ENCODE measurements at places on chromosomes 13 and 19. TPM values are rescaled to one million over a fixed set of nuclear protein-coding genes. Genes with fewer than 3 reads are reported as not detected.
A peak's percentile ranks its signal among the peaks of the same experiment; 100 is the strongest.

Gene PLIN5
- 1.8 TPM for total RNA-seq

DNA sequence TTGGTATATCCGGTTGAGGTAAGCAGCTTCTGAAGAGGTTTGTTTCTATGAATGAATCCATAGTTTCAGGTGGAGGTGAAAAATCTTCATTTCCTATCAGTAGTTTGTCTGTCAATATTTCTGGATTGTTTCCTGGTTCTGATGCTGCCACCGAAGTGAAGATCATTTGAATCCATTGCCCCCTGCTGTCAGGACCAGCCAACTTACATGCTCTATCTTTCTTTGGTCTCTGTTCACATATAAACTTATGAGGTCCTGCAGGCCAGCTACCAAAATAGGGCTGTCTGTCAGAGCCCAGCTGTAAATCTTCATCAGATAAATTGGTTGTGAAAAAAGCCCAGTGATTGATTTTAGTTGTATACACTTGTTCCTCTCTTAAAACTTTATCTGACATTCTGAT is 15.2 kb upstream of the N4BP2L1 start:
- no peak overlapping the region for H3K4me3 ChIP-seq
- DNase-seq: no peak
- no peak overlapping the region for H3K27ac ChIP-seq
- no peaks in the 10 kb centered on the region for H3K36me3 ChIP-seq

GRCh38 chr13:24192057-24192810 is 31.7 kb downstream of the SPATA13 start:
- no peak overlapping the region for H3K27ac ChIP-seq
- H3K4me1 ChIP-seq: peaks cover 3% of the 10 kb centered on the region
- no peaks in the 10 kb centered on the region for H3K36me3 ChIP-seq
- no peak overlapping the region for H3K4me3 ChIP-seq

- no peak for DNase-seq
- H3K4me3 ChIP-seq: no peak overlapping the region
- peaks cover 18% of the 10 kb centered on the region for H3K36me3 ChIP-seq
- H3K27ac ChIP-seq: no peak overlapping the region
- H3K27me3 ChIP-seq: no peaks in the 10 kb centered on the region
These were observed 23.6 kb downstream of the AP3D1 start for GRCh38 chr19:2127758-2128157.

Gene SRRM5
- 0.25 TPM for total RNA-seq

GRCh38 chr19:6971366-6971765 is 49.9 kb downstream of the MBD3L2B start:
- H3K4me3 ChIP-seq: no peak overlapping the region
- no peaks in the 10 kb centered on the region for H3K36me3 ChIP-seq
- DNase-seq: no peak
- H3K4me1 ChIP-seq: no peaks in the 10 kb centered on the region
- H3K27ac ChIP-seq: no peak overlapping the region
- no peaks in the 10 kb centered on the region for H3K27me3 ChIP-seq

Gene C5AR1
- total RNA-seq: not detected

Gene CDX2
- total RNA-seq: not detected

DNA sequence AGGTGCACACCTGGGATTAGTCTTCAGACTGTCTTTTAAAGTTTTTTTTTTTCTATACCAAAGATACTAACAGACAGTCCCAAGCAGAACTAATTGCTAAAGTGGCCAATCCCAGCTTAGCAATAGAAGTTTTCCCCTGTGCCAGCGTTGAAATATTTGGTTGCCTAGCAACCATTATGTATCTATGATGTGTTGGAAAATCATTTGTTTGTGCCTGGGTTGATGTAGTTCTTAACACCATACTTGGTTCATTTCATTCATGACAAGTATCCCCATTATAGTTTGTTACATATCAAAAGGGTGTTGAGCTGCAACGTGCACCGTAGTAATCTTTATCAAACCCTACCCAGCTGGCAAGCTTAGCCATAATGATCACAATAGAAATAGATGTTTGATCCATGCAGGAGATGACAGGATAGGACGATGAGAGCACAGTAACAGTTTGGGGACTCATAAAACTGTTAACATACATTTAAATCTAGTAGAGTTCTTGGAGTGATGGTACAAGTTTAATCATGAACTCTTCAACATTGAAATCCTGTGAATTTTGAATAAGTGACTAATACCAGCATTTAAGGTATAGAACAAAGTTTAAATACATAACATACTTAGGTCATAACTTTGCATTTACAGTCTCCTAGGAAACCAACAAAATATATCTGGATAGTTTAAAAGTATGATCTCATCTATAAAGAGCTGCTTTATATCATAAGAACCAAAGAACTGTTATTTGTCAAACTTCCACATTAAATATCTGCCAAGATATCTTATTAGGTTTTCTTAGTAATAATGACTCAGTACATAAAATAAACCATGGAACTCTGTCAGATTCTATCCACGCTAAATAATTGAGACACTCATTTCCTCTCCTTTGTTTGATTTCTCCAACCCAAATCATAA is 73.4 kb downstream of the MBNL2 start:
- H3K27me3 ChIP-seq: no peaks in the 10 kb centered on the region
- no peak overlapping the region for H3K27ac ChIP-seq
- DNase-seq: no peak
- no peaks in the 10 kb centered on the region for H3K4me1 ChIP-seq
- no peaks in the 10 kb centered on the region for H3K36me3 ChIP-seq
- H3K4me3 ChIP-seq: no peak overlapping the region

Gene TNNI3
- 16.9 TPM for total RNA-seq

DNA sequence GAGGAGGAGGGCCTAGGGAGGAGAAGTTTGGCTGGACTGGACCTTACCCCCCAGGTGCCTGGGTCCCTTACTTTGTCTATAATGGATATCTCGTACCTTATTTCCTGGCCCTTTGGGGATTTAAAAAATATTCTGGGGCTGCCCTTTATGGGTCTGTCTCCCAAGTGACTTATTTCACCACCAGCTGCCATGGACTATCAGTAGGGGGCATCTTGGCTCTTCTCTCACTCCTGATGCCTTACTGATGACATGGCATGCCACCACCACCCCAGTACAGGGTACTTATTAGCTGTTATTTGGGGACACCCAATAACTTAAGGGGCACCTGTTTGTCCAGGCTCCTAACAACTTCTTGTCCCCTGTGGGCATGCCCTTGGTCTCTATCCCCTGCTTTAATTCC is 38.0 kb downstream of the NFIX start:
- peaks cover 43% of the 10 kb centered on the region for H3K27me3 ChIP-seq
- DNase-seq: no peak
- no peaks in the 10 kb centered on the region for H3K36me3 ChIP-seq
- no peak overlapping the region for H3K27ac ChIP-seq
- H3K4me1 ChIP-seq: no peaks in the 10 kb centered on the region

- H3K27ac ChIP-seq: no peak overlapping the region
- no peaks in the 10 kb centered on the region for H3K36me3 ChIP-seq
- H3K4me3 ChIP-seq: peak overlapping the region; percentile 53
These were observed 15.2 kb upstream of the S1PR4 start for GRCh38 chr19:3163230-3163886.

DNA sequence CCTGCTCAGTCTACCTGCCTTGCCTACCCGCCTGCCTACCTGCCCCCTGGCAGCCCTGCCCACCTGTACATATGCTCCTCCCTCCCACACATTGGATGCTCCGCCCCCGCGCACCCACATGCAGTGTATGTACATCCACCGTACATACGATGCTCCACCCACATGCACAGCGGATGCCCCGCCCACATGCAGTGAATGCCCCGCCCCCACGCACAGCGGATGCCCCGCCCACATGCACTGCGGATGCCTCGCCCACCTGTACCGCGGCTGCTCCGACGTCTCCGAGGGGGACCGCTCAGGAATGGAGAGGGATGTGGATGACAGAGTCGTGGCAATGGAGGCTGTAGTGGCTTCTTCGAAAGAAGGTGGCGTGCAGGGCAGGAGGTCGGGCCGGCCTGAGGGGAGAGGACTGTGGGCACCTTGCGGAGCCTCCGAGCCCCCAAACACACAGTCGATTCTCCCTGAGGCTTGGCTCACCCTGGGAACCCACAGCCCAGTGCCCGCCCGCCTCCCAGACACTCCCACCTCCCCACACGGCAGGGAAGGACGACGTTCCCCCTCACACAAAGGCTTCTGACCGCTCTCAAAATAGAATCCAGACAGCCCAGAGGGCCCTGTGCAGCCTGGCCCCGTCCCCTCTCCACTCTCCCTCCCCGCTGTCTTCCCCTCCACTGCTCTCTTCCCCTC is 16.5 kb upstream of the CACTIN start:
- H3K27me3 ChIP-seq: no peaks in the 10 kb centered on the region
- H3K27ac ChIP-seq: no peak overlapping the region
- peaks cover 14% of the 10 kb centered on the region for H3K36me3 ChIP-seq
- no peak overlapping the region for H3K4me3 ChIP-seq
- no peaks in the 10 kb centered on the region for H3K4me1 ChIP-seq
- DNase-seq: peak; percentile 83

- no peak overlapping the region for H3K4me3 ChIP-seq
- no peak for DNase-seq
- no peaks in the 10 kb centered on the region for H3K4me1 ChIP-seq
- H3K27ac ChIP-seq: no peak overlapping the region
These were observed 6.0 kb upstream of the NEK3 start for GRCh38 chr13:52165411-52165810.

Gene ZNF229
- total RNA-seq: 3.0 TPM

All from H1 (cell line).